GM12891 (cell line): ENCODE measurements at places on chromosomes 11 and 22.
A peak's percentile ranks its signal among the peaks of the same experiment; 100 is the strongest.

GRCh38 chr22:29798318-29798717 lies 31.1 kb downstream of the UQCR10 start:
- no peak for DNase-seq

DNA sequence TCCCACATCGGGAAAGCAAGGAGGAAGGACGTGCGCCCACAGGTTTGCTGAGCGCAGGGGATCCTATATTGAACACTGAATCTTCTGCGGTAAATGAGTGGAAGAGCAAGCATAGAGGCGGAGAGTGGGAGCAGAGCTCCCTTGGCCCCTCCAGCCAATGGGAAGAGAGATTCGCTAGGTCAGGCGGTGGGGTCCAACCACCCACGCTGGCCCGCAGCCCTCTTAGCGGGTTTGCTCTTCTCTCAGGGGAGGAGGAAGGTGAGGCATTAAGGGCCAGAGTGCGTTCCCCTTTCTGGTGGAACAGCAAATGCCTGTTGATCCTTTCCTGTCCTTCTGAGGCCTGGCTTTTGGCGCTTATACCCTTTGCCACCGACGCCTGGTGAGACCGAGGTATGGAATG lies 10.6 kb downstream of the NLRP14 start:
- DNase-seq = no peak

DNA sequence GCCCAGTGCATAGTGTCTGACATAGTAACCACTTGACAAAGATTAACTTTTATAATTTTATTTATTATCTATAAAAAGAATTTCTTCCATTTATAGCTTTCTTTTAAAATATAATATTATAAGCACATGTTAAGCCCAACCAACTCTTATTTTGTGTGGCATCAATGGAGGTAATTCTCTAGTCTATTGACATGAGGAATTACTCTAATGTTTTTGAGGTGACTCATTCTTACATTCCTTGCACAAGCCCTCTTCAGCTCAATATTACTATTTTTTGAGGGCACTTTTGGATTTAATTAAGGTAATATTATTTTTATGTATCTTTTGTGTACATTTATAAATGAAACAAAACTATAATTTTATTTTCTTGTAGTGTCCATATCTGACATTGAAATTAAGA lies 59.6 kb downstream of the AASDHPPT start:
- no peak for DNase-seq

DNA sequence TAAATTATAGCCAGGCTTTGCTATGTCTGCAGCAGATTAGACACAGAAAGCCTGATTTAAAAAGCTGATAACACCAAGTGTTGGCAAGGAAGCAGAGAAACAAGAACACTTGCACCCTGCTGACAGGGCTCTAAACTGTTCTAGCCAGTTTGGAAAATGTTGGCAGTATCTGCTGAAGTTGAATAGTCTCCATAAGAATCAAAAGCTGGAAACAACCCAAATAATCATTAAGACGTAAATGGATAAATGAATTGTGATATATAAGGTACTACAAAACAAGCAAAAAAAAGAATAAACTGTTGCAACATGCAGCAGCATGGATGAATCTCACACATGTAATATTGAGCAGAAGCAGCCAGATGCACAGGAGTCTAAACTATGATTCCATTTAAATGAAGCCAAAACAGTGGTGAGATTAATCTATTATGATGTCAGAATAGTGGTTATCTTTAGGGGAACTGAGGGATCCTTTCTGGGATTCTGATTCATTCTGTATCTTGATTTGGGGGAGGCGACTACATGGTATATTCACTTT lies 40.4 kb upstream of the ADORA2A start:
- DNase-seq = no peak

GRCh38 chr11:131235328-131236298 lies 134.8 kb upstream of the NTM start:
- DNase-seq = no peak

DNA sequence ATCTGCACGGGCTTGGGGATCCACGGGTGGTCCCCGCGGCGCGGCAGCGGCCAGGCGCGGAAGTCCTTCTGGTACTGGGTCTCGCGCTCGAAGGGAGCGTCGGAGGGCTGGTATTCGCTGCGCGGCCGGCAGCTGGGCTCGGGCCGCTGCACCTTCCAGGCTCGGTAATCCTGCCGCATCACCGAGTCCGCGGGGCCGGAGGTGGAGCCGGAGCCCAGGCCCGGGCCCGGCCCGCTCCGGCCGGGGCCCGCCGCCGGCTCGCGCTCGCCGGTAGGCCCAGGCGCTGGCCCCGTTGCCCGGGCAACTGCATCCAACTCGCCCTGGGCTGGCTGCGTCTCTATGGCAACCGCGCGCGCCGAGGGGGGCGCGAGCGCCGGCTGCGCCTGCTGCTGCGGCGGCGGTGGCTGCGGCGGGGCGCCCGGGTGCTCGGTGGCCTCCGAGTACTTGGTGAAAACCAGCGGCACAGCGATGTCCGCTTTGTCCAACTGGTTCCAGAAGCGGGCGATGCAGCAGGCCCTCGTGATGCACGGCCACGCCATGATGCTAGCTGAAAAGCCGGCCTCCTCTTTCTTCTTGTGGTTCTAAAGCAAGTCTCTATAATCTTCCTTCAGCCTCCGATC lies 897 bp downstream of the MAP6 start:
- peak; percentile 65 for DNase-seq

DNA sequence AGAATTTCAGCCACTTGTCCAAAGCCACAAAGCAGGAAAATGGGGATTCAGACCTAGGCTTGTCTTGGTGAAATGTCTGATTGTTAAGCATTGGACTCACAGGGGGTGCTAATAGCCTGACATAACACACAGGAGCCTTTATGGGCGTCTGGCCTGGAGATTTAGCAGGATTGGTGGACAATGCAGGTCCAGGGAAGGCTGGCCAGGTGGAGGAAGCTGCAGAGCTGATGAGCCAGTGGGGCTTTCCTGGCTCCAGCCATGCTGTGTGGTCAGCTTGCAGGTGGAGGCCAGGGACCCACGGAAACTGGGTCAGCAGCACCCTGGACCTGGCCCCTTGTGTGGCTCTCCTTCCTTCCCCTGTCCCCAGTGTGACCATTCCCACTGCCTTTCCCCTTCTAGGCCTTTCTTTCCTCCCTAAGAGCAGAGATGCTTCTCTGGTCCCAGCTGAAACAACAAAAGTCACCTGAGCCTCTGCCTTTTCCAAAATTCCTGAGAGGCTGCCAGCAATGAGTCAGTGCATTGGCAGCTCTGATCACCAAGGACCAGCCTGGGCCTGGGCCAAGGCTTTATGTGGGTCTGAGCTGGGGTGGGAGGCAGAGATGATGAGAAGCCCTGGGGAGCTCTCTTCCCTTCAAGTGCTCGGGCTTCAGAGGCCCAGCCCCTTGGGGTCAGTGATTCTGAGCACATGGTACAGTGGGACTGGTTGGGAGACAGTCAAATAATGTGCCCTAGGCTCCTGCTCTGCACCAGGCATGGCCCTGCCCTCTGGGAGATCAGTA lies 85.2 kb downstream of the CCDC81 start:
- no peak for DNase-seq

- no peak for DNase-seq
Measured at GRCh38 chr22:44793506-44794172, 41.3 kb downstream of the ARHGAP8 start.

GRCh38 chr11:58292017-58292416 lies 24.0 kb upstream of the OR10W1 start:
- DNase-seq = no peak

GRCh38 chr11:20025332-20025840 lies 134.9 kb downstream of the DBX1 start:
- no peak for DNase-seq

- no peak for DNase-seq
Measured at GRCh38 chr11:114053406-114053805, 6.1 kb upstream of the ZBTB16 start.

GRCh38 chr11:108220721-108221336 lies 1.6 kb downstream of the NPAT start:
- DNase-seq = no peak

DNA sequence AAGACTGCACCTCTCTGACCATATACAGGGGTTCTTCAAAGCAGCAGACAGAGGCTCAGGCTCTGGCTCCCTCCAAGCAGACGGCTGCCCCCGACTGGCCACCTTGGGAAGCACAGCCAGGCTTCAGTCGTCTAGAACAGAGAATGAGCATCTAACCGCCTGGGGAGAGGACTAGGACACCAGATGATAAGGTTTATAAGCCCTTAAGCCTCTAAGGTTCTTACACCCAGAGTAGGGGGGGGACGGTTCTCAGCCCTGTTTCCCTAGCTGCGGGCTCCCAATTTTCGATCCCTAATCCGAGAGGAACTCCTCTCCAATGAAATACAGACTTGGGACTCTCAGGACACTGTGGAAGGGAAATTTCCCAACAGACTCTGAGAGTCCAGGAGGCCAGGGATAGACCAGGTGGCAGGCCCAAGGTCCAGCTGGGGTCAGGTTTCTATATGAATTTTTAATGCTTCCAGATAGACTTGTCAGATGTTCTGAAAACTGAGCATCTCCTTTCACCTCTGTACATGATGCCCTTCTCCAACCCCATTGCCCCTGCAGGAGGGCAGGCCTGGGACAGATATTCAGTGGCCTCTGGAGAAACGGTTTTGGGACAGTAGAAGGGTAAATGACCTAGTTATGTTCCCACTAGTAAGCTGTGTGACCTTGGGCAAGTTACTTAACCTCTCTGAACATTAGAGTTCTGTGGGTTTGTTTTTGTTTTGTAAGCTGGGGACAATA lies 20.2 kb downstream of the RTN4RL2 start:
- peak; percentile 71 for DNase-seq

- DNase-seq = no peak
Measured at GRCh38 chr11:90512846-90513245, 290.0 kb upstream of the CHORDC1 start.

- no peak for DNase-seq
Measured at GRCh38 chr11:115377882-115378296, 126.3 kb downstream of the CADM1 start.

GRCh38 chr22:21032037-21032867 lies at the start of gene SLC7A4:
Gene SLC7A4 (minus strand): TSS chr22:21032561. CDS start chr22:21031812, 749 bp downstream.
- no peak for DNase-seq

DNA sequence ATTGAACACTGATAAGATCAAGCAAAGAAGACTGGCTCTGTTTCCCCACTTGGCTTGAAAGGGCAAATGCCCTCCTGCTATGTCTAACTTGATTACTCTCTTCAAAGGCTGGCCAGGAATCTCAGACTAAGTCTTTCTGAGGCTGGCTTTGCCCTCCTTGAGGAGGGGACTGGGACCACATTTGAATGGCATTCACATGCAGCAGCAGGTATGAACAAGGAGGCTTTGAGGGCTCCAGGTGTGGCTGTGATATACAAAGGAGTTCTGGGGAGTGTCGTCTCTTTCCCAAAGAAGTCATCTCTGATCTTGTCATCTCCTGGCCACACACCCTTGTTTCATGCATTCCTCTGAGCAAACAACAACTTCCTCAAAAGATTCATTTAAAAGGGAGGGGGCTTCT lies 130.8 kb downstream of the ARL14EP start:
- DNase-seq = no peak

- DNase-seq = no peak
Measured at GRCh38 chr22:33455036-33455435, 396.9 kb upstream of the SYN3 start.

DNA sequence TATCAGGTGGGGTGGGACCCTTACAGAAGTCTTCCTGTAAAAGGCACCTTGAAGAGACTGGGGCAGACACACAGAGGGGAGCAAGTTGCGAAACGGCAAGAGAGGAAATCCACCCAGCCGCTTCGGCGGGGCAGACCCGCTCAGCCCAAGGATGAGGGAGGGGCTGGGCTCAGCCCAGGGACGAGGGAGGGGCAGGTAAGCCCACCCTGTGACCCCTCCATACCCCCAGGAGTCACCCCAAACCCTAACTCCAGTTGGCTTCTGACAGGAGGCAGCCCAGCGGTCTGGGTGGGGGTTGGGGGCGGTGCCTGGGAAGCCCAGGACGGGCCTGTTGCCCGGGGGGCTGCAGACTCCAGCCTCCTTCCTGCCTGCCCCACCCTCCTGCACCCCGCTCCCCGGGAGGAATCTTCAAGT lies 965 bp downstream of the OSBPL5 start:
- peak; percentile 7 for DNase-seq

DNA sequence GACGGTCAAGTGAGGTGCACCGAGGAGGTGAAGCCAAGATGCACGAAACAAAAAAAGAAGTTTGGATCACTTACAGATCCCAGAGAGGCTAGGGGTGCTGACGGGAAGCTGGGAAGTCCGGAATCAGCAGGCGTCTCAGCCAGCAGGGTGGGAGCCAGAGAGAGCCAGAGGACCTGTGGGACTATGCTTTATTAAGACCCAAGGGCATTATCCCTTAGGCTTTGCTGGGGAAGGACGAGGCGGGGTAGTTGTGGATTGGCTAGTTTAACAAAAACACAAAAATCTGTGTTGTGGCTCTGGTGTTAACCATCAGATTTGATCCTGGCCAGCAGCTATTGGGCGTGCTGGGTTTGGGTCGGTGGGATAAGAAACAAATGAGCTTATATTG lies 427.1 kb downstream of the DYNC2H1 start:
- DNase-seq = no peak

DNA sequence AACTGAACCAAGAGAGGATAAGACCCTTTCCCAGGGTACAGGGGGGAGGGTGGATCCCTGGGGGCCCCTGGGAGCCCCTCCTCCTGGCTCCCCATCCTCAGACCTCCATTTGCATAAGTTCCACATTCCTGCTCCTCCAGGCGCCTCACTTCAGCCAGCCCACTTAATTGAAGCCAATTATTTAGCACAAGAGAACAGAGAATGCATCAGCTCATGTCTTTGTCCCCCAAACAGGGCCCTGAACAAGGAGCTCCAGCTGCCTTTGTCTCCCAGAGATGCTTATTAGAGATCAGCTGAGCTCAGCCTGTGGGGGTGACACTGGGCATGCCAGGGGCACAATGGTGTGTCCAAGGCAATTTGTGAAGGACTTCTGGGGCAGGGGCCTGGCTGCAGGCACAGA lies 89.9 kb upstream of the PRDM11 start:
- no peak for DNase-seq

- DNase-seq = no peak
Measured at GRCh38 chr22:39142088-39142680, 10.3 kb downstream of the CBX7 start.

- no peak for DNase-seq
Measured at GRCh38 chr11:38438091-38438490, 1840.1 kb upstream of the RAG2 start.

DNA sequence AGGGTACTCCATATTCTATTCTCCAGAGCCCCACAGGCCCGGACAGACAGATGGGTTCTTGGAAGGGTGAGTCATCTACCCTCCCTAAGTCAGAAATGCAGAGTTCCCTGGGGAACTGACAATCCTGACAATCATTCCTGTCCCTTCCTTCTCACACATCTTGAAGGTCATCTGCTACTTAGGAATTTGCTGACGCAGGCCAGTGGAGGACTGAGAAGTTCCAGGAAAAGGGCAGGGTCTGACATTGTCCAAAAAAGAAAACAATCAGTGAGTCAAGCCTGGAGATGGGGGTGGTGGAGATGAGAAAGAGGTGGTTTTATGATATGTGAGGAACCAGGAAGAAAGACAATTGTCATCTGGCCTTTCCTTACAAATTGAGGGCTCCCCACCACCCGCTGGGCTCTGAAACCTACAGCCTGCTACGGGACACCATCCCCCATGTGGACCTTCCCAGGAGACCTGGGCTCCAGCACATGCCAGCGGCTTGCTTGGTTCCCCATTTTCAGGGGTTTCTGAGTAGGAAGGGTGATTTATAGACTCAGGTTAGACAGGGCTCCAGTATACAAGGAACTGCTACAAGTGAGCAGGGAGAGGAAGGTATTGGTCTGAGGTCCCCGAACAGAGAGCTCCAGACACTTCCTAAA lies 12.9 kb downstream of the CD59 start:
- no peak for DNase-seq
